ENCODE measurements at places on chromosomes 4 and X.

GRCh38 chrX:118730500-118731247 is 3.3 kb downstream of the IL13RA1 start:
- no peak for DNase-seq

DNA sequence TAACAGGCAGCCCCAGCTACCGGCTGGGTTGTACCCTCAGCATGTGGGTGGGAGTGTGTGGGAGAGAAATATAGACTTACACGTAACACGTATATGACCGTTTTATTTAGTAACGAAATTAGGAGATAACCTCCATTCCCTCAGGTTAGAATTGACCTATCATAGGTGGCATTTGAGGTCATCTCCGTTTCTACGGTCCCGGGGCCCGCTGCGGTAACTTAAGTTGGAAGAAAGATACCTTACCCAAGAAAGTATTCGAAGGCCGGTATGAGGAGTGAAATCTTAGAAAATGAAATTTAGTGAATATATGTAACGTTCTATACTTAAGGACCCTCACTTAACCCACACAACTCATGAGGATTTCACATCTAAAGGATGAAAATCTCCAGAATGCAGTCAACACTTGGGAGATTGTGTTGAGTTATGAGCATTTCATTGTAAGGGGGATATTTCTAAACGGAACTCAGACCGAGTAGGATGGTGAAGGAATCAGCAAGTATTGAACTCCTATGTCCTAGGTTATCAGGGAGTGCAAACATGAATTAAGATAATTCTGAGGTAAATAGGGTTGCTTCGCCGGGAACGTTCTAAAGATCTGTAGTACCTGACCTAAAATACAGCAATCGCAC is 891 bp downstream of the CISD2 start:
- no peak for DNase-seq

DNA sequence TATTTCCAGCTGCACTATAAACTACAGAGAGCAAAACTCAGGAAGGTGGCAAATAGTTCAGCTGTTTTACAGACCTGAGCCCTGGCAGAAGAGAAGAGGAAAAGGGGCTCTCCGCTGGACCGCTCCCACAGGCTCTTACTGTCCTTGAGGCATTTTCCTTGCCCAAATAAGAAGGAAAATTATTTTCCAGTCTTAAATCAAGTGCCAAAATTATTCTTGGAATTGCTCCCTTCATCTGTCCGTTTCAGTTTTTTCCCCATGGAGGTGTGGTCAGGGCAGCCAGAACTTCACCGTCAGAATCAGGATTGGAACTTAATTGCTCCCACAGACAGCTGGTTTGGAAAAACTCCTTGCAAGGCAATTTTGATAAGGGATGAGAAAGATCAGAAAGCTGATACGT is 35.2 kb upstream of the SPINK2 start:
- DNase-seq, result no peak

DNA sequence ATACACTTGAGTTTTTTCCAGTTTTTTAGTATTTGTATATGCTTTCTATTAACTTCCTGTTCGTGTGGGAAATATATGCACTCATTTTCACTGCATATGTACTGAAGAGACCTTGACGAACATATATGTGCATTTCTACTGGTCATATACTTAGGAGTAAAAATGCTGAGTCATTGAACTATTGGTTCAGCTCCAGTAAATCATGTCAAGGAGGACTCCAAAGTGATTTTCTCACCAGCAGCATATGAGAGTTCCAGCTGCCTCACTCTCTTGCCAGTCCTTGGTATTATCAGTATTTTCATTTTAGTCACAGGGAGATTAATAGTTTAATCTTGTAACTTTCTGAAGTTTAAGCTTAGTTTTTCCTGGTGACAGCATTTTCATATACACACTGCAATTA is 2750.2 kb downstream of the ARAP2 start:
- no peak for DNase-seq

DNA sequence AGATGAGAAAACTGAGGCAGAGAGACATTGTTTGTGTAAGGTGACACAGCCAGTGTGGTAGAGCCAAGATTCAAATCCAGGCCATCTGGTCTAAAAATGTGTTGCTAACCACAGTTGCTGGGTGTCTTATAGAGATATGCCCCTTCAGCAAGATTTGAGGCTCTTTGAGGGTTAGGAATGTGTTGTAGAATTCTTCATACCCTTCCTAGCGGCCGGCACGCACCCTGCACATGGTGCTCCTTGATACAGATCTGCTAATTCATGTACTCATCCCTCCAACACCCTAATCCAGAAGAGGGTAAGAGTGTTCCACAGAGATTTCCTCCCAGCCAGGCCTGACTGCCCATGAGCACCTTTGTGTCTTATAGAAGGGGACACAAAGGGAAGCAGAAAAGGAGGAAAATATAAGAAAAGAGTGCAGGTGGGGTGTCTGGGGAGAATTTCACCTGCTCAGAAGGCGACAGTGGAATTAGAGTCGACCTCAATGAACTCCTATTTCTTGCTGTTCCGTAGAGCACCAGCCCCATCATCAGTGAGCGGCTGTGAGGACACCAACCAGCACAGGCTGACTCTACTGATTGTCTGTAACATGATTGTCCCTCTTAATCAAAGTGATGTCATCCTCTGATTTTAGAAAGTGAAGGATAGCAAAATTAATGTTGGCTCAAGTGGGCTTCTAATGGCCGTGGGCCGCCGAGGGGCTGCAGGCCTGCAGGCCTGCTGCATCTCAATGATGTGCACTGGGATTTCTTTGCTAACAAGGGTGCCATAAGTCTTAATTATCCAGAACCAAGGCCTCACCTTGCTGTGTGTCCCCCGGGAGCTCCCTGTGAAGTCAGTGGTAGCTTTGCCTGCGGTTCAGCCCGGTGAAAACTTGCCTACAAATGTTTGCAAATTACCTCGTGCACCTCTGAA is 24.2 kb upstream of the SMIM20 start:
- DNase-seq, result no peak

- DNase-seq, result no peak
These were observed 140.1 kb downstream of the SPANXN4 start for GRCh38 chrX:143165778-143166177.

DNA sequence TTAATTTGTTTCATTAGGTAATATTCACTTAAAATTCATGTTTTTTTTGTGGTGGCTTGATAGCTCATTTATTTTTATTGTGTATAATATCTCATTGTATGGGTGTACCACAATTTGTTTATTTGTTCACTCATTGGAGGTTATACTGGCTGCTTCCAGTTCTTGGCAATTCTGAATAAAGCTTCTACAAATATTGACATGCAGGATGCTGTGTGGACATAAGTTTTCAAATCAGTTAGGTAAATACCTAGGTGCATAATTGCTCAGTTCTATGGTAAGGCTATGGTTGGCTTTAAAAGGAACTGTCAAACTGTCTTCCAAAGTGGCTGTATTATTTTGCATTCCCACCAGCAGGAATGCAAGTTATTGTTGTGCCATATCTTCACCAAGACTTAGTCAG is 504.5 kb upstream of the GALNTL6 start:
- DNase-seq, result no peak

DNA sequence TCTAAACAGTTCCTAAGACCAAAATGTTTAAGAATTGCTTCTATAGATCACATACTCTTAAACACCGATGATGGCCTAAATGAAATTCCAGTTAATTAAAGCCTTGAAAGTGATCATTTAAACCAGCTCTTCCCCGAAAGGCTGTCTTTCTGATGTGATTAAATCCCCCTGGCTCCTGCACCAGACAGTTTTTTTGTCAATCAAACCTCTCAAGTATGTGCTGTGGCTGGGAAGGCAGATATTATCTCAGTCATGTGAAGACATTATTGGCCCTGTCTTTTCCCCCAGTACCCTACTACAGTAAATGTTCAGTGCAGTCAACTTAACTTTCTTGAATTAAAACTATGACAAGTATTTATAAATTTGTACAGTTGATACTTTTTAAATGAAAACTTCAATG is 121.0 kb upstream of the MYOZ2 start:
- DNase-seq, result no peak

- DNase-seq, result peak; percentile 39
These were observed 587.3 kb downstream of the TMA16 start for GRCh38 chr4:164081801-164082200.

DNA sequence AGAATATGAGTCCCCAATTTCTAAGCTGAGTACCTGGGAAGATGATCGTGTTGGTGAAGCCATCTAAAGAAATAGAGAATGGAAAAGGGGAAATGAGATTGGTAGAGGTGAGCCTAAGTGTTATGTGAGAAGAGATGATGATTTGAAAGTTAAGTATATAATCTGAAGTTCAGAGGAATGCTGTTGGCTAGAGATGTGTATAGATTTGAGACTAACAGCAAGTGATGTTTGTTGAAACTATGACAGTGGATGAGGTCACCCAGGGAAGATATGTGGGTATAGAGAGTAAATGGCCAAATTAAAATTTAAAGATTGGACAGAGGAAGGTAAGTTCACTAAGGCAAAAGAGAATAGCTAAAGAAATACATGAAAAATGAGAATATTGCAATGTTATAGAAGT is 324.2 kb downstream of the MAPK10 start:
- DNase-seq, result no peak

DNA sequence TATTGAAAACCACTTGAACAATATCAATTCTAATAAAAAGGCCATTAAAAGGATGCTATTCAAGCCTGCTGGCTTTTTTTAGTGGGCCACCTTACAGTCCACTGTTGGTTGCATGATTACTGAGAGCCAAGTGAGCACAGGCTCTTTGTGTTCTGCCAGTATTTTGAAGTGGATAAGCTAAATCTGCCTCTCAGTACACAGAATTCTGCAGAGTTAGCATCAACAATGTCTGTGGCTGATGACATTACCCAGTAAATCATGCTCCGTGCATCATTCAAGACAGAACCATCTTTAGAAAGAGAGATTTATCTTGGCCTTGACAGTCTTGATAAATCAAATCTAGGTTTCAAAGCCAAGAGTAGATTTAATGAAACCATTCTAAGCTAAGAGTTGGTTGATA is 119.0 kb upstream of the GNPDA2 start:
- DNase-seq, result no peak

DNA sequence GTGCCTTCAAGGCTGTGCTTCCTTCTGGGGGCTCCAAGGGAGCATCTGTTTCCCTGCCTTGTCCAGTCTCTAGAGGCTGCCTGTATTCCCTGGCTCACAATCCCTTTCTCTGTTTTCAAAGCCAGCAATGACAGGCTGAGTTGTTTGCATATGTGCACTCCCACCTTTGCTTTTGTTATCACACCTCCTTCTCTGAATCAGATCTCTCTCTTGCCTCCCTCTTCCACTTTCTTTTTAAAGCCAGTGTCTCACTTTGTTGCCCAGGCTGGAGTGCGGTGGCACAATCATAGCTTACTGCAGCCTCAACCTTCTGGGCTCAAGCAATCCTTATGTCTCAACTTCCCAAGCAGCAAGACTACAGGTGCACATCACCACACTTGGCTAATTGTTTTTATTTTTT is 37.1 kb upstream of the LEF1 start:
- DNase-seq, result no peak

DNA sequence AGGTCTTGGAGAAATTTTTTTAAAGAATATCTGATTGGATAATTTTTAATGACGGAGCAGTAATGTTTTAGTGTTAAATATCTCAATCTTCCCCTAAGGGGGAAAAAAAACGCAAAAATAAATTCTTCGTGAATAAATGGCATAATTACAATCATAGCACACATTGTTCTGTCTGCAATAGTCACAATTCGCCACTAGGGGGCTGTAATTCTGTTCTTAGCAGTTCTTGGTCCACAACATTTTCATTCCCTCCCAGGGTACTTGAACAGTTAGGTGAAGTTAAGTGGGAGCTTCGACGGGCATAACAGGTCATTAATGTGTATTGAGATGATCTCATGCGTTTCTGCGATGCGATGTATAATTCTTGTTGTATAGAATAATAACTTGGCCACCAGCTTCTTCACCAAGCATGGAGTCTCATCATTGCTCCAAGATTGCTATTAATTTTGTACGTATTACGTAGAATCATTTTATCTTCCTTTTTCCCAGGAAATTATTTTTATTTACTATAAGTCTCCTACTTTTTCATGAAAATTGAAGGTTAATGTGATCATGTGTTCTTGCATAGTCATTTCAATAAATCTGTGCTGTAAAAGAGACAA is 27.2 kb downstream of the HTR2C start:
- DNase-seq, result no peak

DNA sequence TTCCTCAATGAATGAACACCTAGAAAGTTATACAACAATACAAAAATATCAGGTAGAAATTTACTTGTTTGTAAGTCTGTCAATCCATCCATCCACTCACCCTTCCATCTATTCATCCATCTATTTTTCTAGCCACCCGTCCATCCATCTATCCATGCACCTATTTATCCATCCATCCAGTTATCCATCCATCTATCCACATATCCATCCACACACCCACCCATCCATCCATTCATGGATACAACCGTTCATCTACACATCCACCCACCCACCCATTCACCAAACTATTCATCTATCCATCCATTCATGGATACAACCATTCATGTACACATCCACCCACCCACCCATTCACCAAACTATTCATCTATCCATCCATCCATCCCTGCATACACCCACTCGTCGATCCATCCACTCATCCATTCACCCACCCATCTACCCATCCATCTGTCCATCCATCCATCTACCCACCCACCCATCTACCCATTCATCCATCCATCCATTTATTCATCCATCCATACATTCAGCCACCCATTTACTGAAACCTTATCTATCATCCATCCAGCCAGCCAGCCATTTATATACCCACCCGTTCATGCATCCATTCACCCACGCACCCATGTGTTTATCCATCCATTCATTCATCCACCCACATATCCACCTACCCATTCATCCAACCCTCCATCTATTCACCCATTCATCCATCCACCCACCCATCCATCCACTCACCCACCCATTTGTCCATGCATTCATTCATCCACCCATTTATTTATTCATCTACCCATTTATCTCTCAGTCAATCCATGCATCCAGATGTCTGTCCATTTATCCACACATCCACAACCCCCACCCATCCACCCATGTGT is 10.4 kb upstream of the CD99 start:
- DNase-seq, result no peak

DNA sequence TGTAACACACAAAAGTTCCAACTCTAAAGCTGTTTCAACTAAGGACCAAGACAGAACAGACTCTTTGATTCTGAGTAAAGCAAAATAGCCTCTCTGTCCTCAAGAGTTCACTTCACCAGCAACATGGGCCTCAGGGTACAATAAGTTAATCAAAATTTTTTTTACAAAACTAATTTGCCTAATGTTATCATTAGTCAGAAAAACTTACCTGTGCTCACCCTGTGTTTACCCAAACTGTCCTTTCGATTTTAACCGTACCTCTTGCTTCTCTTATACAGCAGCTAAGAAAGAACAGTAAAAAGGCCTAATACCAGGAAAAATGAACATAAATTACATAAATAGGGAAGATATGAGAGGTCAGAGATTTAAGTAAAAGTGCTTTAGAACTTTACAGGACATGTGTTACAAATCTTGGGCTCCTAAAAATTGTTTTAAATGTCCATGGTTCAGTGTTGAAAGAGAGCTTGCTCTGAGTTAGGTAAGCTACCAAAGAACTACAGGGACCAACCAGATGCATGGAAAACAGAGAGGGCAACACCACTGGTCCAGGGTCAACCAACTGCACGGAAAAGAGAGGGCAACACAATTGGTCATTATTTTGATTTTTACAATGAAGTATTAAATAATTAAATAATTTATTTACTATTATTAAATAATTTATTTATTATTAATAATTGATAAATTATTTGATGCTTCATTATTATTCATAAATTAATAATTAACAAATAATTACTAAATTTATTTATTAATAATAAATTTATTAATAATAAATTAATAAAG is 73.1 kb downstream of the FAT1 start:
- DNase-seq, result no peak
